Stimulated activated CD4-positive, alpha-beta T cell treated with anti-CD3 and anti-CD28 coated beads, Interleukin-1b, Interleukin-23, amount 100 ng/mL, for 1 hour (primary cell): ENCODE measurements at places on chromosomes 3 and 15.

GRCh38 chr3:6803619-6804018 lies 57.3 kb upstream of the GRM7 start:
- DNase-seq = no peak

DNA sequence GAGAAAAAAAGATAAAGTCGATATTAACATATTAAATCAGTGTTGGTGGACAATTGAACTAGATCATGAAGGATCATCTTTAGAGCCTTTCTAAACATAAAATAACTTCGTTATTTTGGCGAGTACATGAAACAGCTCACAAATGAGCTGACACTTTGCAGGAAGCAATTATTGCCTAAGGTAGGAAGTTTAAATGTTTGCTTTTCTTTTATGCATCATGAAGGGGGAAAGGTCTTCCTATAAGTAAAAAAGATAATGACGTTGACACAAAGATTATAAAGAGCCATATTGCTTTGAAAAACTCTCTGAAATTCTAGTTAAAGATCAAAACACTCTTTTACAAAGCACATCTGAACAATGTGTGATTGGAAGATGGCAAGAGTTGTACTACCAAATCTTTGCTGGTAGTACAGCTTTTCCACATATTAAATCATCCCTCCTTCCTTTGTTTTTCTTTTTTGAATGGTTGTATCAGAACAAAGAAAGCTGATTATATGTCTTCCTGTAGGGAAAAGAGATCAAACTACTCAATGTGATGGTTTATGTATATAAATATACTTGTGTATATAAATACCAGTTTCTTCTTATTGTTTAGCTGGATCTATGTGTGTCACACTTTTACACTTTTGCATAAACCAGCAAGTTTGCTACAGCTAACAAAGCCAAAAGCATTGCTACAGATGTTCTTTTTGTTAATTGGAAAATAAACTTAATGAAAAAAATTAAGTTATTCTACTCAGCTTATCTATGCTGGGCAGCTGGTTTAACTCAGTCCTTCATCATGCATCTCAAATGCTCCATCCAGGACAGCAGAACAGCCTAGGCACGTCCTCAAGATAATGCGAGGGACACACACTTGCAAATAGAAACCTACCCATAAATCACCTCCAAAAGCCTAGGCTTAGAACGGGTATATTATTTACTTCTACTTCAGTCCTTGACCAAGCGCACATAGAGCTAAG lies 850.8 kb upstream of the ROBO1 start:
- DNase-seq = no peak

DNA sequence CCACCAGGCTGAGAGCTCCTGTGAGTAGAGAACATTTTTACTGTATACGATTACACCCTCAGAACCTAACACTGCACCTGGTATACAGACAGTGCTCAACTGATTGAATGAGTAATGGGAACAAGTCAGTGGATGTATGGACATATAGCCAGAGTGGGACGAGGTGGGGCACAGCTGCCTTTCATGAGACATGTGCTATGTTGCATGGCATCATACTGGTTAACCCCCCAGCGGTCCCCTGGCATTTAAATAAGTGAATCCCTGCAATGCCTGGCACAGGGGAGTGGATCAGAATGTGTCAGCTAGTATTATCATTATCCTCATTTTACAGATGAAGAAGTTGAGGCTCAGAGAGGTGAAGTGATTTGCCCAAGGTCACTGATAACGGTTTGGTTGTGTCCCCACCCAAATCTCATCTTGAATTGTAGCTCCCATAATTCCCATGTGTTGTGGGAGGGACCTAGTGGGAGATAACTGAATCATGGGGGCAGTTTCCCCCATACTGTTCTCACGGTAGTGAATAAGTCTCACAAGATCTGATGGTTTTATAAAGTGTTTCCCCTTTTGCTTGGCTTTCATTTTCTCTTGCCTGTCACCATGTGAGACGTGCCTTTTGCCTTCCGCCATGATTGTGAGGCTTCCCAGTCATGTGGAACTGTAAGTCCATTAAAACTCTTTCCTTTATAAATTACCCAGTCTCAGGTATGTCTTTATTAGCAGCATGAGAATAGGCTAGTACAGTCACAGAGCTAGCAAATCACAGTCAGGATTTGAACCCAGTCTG lies 56.0 kb upstream of the ATP2B2 start:
- no peak for DNase-seq

- DNase-seq = no peak
Observed at GRCh38 chr3:80187981-80188380, 420.2 kb upstream of the ROBO1 start.

- DNase-seq = peak; percentile 3
Observed at GRCh38 chr15:39426552-39427532, 154.0 kb upstream of the THBS1 start.

DNA sequence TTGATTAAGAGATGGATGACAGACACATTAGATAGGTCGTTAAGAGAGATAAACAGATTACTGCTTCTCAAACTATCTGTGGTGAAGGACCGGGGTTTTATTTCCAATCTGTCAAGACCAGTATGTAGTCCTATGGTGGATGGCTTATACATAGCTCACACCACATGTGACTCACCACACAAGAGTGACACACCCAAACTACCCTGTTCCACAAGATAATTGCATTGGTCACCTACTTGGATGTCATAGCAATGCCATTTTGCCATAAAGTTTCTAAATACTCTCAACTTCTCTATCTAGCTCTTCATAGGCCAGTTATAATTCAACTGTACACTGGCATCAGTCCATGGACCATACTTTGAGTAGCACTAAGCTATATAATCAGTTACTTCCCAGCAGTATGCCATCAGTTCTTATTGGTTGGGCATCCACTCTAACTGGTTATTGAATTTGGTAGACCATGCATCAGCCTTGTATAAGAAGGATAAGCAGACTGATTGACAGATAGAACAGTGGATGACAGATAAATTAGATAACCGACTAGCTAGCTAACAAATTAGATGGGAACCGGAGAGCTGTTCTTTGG lies 11.6 kb downstream of the WWTR1 start:
- DNase-seq = no peak

DNA sequence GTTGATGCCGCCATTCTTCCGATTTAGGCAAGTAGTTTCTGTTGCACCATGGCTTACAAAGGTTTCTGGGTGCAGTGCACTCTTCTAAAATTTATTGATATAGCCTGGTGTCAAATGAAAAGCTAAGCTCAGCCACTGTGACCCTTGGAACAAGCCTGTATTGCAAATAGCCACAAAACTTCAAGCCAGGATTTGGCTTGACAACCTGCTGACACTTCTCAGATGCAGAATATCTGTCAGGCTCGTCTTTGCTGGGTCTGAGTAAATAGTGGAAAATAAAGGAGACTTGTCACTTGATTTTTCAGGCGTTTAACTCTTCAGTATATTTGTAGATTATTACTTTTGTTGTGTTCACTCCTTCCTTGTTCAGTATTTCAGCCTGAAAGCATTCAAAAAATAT lies 871.8 kb downstream of the OTOL1 start:
- no peak for DNase-seq

- DNase-seq = no peak
Observed at GRCh38 chr3:151900460-151900859, 27.0 kb downstream of the SUCNR1 start.

GRCh38 chr3:14959359-14959943 lies 12.1 kb downstream of the NR2C2 start:
- no peak for DNase-seq

- DNase-seq = no peak
Observed at GRCh38 chr3:33016846-33017405, 65.5 kb downstream of the CCR4 start.

DNA sequence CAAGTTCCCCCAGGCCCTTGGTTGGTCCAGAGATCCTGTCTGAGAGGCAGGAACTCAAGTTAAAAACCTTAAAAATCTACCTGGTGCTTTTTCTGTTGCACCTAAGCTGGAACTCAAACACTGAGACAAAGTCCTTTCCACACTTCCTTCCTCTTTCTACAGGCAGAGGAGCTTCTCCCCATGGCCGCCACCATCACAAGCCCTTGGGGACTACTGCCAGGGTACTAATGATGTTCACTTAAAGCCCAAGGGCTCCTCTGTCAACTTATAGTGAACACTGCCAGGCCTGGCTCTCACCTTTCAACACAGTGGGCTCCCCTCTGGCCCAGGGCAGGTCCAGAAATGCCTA lies 26.0 kb downstream of the TM4SF18 start:
- DNase-seq = no peak

DNA sequence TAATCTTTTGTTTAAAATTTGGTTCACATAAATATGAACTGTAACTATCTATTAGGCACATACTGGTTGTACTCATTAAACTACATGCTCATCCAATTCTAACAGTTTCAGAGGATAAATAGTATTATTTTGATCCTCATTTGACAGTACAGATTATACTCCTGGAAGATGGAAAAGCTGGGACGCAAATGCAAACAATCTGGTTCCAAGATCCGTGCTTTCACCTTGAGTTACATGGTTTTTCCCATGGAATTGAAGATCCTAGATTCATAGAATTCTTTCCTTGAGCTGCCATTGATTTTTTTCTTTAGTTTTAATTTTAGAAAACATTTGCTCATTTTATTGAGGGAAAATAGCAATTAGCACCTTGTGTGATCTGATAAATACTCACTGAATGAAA lies 285.8 kb downstream of the ROBO2 start:
- no peak for DNase-seq

DNA sequence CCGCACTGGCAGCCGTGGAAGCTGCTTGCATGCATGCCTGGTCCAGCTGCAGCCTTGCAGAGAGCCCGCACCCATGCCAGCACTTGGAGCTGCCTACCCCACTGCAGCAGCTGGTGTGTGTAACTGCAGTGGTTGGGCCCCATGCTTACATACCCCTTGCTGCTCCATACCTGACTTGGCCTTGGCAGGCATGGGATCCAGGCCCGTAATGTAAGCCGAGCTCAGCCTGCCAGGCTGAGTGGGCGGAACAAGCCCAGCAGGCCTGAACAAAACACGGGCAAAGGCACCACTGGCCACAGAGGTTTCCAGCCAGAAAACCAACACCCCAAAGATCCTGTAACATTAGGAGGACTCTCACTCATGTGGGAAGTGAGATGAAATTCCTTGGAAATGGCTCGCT lies 48.3 kb downstream of the SLC6A20 start:
- no peak for DNase-seq

GRCh38 chr3:132595014-132595413 lies 2.1 kb upstream of the ACKR4 start:
- no peak for DNase-seq

GRCh38 chr3:56610669-56611335 lies 53.8 kb downstream of the CCDC66 start:
- no peak for DNase-seq
